Activated CD8-positive, alpha-beta memory T cell treated with anti-CD3 and anti-CD28 coated beads for 1 hour (primary cell): ENCODE measurements at places on chromosomes 5 and 9.

- DNase-seq, result no peak
Observed at GRCh38 chr5:176425138-176425537, 8.8 kb upstream of the CLTB start.

- DNase-seq, result no peak
Observed at GRCh38 chr5:175724314-175725275, 66.7 kb downstream of the HRH2 start.

GRCh38 chr5:89300426-89300970 lies 417.5 kb upstream of the MEF2C start:
- no peak for DNase-seq

GRCh38 chr5:9302218-9302617 lies 243.7 kb downstream of the SEMA5A start:
- no peak for DNase-seq

DNA sequence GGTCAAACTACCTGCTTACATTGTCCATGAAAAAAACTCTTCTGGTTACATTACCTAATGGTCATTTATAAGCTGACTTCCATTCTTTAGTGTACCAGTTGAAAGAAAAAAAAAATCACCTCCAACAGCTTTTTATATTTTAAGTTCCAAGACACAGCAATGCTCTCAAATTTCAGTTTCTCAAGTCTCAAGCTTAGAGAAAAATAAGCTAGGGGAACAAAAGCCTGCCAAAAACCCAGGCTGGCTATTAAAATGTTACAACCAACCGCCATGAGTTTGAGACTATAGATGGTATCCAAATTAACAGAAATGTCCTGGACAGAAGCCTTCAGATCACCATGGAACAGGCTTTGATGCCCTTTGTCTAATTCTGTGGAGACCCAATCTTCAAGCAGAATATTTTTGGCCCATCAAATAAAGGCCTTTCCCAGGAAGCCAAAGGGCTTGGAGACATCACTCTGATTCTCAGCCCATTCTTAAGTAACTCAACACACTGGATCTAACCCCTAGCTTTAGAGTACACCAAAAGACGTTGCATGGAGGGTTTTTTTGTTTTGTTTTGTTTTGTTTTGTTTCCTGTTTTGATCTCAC lies 343.7 kb downstream of the GLIS3 start:
- DNase-seq, result no peak

DNA sequence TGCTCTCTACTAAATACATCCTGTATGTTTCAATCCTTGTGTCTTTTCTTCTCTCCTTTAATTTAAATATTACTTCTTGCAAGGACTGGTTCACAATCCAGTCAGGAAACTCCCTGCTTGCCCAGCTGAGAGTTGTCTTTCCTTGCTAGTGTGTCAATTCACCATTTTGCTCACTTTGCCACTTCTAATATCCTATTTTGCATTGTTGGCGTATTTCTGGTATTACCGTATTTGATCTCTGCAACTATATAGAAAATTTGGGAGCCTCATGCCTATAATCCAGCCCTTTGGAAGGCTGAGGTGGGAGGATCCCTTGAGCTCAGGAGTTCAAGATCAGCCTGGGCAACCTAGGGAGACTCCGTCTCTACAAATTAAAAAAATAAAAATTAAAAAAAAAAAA lies 90.5 kb upstream of the TTC23L start:
- DNase-seq, result no peak

GRCh38 chr5:79508354-79508753 lies 5.6 kb downstream of the HOMER1 start:
- no peak for DNase-seq

- DNase-seq, result no peak
Observed at GRCh38 chr9:129240581-129241211, 62.6 kb upstream of the IER5L start.

- no peak for DNase-seq
Observed at GRCh38 chr9:90839183-90839728, 37.6 kb downstream of the SYK start.

DNA sequence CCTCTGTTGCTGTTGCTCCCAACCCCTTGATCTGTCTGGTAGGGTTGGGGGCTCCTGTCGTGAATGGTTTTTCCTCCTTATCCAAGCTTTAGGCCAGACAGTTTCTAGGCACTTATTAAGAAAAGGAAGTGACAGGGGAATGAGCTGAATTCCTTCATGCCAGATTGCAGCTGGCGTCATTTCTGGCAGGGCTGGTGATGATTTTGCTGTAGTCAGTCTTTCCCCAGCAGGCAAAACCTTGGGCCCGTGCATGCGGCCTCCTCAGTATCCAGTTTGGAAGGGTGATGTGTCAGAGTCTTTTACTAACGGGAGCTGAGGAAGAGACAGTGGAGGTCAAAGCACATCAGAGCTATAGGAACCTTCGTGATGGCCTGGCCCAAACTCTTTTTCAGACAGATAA lies 58.8 kb downstream of the COL27A1 start:
- no peak for DNase-seq

DNA sequence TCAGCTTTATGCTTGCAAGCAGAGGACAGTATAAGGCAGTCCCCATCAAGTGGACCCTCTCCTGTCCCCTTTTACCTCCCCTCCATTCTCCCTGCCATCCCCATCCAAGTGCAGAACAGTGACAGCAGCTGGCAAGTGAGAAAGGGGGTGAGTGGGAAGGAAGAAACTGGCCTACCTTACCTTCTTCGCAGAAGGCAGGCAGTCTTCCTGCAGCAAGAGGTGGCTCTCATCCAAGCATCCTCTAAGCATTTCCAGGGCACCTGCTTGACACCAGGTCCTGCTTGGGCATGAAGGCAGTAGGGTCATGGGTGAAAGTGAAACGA lies 77.3 kb upstream of the SH3PXD2B start:
- DNase-seq, result no peak

- no peak for DNase-seq
Observed at GRCh38 chr5:34501840-34502239, 154.3 kb upstream of the RAI14 start.

GRCh38 chr9:123912167-123912897 lies 17.6 kb downstream of the DENND1A start:
- no peak for DNase-seq

DNA sequence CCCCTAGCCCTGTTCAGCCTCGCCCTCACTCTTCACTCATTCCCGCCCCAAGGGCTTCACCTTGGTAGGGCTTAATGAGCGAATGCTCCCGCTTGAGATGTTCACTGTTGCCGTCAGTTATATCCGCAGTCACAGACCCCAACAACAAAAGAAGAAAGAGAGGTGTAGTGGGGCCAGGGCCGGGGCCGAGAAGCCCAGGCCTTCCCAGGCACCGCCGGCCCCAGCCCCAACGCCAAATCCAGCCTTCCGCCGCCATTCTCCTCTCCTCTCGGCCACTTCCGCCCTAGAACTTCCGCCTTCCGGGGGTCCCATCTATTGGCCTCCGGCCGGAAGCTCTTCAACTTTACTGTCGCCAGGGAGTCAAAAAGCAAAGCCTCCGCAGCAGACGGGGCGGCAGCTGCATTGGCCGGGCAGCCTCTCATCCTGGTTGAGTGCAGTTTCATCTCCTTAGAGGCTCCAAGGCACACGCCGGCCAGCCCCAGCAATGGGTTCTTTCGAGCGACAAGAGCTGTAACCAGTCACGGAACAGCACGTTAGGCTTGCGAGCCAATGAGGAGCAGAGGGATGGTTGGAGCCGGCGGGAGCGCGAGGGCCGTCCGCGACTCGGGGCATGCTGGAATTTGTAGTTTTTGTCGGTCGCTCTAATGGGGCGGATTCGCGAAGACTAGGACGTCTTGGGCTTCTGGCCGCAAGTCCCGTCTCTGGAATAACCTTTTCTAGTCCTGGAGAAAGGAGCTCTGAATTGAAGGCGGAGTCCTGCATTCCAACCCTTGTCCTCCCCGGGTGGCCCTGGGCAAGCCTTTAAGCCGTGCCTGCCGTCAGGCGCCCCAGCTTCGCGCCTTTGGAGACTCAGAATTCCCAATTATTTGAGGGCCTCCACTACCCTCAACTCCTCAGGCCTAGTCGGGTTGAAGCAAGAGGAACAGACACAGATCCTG lies at the start of gene LMAN2:
Gene LMAN2 (minus strand): TSS at position 277 of the 938 bp plus-strand sequence. CDS start 21 bp downstream, at position 256.
- peak; percentile 77 for DNase-seq

DNA sequence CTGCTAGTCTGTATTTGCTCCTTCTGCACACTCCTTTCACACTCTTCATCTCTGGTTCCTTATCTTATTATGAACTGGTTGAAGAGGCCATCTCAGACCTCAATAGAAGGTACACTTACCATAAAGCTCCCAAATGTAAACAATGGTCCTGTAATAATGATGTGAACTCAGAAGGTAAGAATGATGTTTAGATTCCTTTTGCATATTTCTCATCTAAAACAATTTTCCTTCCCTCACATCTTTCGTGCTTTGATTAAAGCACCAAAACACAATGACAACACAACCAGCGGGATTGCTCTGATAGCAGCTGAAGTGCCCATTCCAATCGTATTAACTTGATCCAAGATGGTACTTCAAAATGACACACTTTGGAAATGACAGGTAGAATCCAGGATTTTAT lies 34.3 kb downstream of the NFIB start:
- no peak for DNase-seq

- DNase-seq, result no peak
Observed at GRCh38 chr5:159645179-159645846, 271.0 kb upstream of the ADRA1B start.

- no peak for DNase-seq
Observed at GRCh38 chr5:143554187-143554717, 150.8 kb upstream of the NR3C1 start.

DNA sequence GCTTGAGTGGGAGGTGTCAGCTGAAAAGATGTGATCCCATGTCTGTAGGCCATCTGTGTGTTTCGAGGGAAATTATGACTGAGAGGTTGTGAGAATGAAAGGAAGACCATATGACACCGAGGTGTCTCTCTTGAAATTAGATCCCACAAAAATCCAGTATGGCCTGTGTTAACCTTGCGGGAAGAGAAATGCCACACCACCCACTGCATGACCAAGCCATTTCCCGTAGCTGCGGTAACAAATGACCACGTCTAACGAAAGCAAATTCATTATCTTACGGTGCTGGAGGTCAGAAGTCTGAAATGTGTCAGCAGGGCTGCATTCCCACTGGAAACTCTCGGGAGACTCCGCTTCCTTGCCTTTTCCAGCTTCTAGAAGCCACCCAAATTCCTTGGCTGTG lies 11.6 kb downstream of the C9orf57 start:
- no peak for DNase-seq
